ENCODE measurements at places on chromosomes 16 and 17.

DNA sequence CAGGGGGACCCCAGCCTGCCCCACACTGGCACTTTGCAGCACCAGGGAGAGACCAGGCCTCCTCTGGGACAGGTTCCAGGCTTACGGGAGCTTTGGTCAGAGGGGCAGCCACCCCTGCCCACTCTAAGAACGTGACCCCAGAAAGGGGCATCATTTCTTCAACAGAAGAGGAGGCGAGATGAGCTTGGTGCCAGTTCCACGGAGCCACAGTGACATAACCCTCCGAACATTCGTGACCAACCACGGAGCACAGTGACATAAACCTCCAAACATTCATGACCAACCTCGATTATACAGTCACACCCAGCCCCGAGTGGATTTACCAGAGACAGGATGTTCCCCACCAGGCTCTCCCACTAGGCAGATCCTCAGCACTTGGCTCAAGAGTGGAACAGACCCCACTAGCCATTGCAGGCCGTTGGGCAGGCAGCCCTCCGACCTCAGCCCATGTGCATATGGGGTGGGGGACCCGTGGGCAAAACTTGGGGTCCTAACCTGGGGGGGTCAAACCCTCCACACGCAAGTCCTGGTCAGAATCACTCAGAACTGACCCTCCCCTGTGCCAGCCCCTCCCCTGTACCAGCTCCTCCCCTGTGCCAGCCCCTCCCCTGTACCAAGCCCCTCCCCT is 112.9 kb downstream of the METRNL start:
- DNase-seq = peak; percentile 40

DNA sequence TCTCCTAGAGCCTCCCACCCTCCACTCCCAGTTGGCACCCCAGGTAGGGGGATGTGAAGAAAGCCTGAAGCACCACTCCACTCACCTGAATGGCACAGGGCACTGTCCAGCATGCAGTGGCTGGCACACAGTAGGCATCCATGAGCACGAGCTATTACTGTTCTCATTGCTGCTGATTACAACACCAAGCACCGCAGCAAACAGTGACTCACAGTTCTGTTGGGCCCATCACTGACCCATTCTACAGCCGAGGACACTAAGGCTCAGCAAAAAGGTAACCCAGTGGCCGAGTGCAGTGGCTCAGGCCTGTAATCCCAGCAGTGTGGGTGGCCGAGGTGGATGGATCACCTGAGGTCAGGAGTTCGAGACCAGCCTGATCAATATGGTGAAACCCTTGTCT is 2.7 kb downstream of the ZSCAN10 start:
- DNase-seq = no peak

- no peak for DNase-seq
Observed at GRCh38 chr17:72440961-72441360, 320.1 kb downstream of the SOX9 start.

DNA sequence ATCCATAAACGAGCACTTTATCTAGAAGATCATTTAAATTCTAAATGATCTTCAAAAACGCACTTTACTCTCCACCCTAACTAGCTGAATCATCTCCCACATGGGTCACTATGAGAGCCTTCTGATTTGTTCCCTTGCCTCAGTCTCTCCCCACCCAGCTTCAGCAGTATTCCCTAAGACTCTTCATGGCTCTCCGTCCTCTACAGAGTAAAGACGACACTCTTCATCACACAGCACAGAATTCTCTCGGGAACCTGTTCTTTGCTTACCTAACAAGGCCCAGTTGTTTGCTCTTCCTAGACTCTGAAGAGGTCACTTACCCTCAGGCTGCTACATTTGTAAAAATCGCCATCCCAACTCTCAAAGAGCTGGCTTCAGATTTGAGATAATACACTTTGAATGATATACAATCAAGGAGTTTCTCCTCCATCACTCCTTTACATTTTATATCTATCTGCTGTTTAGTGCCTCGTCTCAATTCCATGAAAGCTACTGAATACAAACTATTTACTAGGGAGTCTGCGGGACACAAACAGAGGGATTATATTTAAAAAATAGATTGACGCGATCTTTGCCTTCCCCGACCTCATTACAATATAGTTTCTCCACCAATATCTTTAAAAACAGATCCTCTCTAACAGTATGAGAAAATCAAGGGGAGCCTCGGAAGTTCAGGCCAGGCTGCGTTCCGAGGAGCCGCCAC is 511 bp upstream of the LIG3 start:
- DNase-seq = no peak

DNA sequence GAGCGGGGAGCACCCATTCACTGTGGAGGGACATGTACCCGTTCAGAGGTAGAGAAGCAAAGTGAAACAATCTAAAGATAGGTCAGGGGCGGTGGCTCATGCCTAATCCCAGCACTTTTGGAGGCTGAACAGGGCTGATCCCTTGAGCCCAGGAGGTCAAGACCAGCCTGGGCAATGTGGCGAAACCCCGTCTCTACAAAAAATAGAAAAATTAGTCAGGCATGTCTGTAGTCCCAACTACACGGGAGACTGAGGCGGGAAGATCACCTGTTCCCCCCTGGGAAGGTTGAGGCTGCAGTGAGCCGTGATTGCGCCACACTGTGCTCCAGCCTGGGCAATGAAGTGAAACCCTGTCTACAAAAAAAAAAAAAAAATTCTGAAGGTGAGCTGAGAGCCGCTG is 21.7 kb downstream of the MYL4 start:
- DNase-seq = no peak

- no peak for DNase-seq
Observed at GRCh38 chr16:46889942-46890300, 5.8 kb downstream of the GPT2 start.

GRCh38 chr17:45640141-45640850 is 143.8 kb upstream of the CRHR1 start:
- peak; percentile 72 for DNase-seq

DNA sequence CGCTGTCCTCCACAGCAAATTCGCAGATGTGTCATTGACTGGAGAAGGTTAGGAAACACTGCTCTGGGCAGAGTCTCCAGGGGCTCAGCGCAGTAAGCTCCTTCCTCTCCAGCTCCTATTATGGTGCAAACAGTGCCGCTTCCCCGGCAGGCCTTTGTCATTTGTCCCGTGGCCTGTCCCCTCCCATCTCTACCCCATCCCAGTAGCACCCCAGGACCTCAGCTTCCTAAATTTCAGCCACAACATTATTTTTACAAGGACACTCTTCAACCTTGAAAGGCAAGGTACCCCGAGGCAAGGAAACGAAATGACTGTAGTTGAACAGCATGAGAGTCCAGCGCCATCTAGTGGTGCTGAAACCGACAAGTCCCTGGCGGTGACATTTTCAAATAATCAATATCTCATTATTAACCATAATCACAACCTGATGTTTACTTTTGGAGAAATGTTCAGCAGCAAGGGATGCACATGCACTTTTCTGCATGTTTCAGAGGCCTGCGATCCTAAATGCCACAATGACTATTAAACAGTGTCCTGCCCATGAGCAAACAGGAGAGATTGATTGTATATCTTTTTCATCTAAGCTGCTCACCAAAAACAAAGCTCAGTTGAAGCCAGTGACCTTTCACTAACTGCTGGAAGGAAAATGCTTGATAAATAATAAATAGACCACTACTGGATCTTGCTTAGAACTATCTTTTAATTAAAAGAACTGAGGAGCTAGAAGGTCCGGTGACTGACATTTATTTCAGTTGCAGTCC is 16.5 kb downstream of the MRPS23 start:
- peak; percentile 65 for DNase-seq

DNA sequence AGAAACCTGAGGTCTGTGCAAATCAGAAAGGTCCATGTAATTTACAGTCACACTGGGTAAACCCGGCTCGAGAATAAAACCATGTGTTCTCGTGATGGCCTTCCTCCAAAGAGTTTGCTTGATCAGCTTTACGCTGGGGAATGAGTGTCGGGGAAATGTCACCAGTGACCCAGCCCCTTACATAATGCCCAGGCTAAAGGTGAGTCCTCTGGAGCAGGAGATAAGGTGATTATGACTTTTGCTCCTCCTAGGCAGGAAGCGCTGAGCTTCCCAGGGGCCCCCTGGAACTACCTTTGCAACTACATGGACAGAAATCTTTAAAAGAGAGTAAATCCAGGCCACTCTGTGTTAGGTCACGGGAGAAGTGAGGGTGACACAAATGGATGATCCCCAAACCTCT is 15.7 kb downstream of the SLC6A4 start:
- no peak for DNase-seq
